NCI-H2171 (cell line): ENCODE measurements at places on chromosomes 13 and 19.

- peak; percentile 55 for DNase-seq
These were observed 13.8 kb downstream of the METTL21C start for GRCh38 chr13:102680842-102681740.

- no peak for DNase-seq
These were observed 185.9 kb downstream of the LHFPL6 start for GRCh38 chr13:39417131-39417530.

DNA sequence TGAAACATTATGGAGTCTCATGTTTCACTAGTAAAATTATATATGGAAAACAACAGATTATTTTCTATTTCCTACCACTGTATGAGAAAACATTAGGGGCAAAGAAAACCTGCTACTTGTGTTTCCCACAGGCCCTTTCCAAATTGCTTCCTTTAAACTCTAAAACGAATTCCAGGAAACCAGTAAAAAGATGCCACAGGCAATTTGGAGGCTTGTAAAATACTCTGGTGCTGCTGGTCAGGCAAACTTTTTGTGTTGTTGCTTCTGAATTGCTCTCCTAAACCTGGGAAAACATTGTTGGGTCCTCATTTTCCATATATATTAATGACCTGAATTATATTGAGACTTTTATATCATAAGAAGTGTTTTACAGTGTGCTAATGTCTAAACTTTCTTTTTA lies 141.5 kb downstream of the TDRD3 start:
- no peak for DNase-seq

DNA sequence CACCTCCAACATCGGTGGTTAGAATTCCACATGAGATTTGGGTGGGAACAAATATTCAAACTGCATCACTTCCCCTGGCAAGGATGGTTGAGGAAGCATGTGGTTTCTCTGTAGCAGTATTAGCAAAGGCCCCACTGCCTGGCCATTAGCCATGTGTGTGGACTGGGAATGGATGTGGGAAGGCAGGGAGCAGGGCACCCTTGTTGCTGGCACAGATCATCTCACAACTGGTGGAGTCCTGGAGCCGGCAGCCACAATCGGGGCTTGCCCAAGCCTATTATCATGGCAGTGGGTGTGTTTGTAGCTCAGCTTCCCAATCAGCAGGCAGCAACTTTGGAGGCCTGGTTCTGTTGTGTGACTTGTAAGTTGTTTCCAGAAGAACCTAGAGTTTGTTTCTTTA lies 391.9 kb downstream of the DLEU7 start:
- DNase-seq: no peak

DNA sequence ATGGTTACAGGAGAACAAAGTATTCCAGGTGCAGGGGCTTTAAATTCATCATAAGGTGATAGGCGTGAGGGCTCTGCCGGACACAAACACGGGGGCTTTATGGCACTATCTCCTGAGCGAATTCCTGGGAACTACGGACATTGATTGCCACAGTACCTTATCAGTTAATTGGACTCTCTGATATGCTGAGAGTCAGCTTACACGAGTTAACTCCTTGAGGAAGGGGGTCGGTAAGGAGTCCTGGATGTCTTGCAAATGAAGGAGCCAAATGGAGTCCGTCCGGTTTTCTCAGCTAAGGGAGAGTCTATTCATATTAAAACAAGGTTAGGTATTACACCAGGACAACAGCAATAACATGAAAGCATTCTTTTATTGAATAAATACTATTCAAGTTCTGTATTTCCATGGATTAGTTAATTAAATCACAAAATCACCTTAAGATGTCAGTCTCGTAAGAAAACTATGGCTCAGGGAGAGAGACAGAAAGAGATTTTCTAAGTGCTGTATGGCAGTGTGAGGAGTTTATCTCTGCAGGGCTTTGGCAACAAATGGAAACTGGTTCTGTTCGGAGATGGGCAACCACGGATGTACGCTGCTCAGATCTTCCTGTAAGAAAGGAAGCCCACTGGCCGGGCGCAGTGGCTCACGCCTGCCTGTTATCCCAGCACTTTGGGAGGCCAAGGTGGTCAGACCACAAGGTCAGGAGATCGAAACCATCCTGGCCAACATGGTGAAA lies 26.2 kb upstream of the HIF3A start:
- no peak for DNase-seq

DNA sequence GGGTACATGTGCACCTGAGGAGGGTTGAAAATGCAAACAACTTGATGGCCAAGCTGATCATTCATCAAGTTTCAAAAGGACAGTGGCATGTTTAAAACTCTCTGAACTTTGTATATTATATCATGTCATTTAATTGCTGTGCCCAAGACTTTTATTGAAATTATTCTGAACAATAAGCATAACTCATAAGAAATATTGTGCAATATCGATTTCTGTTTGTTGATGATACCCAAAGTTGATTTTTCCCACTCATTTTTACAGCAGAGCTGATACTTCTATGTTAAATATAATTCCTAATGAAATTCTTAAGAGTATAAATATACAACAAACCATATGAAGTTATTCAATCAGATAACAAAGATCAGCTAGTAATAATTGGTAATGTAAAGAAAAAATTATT lies 49.1 kb downstream of the PCDH17 start:
- no peak for DNase-seq

DNA sequence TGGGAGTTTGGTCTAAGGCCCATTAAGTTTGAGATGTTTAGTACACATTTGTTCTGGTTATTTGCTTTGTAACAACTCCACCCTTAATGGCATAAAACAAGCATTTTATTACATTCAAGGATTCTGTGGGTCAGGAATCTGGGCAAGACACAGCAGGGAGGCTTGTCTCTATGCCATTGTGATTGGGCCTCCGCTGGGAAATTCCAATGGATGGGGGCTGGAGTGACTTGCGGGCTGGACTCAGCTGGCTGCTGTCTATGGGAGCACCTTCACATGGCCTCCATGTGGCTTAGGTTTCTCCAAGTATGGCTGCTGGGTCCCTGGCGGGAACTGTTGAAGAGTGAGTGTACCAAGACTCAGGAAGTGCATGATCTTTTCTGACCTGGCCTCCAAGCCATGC lies 159.0 kb downstream of the PAN3 start:
- DNase-seq: no peak

GRCh38 chr19:2150794-2151338 lies 500 bp downstream of the AP3D1 start:
- DNase-seq: no peak
